GM13976 (cell line): ENCODE measurements at places on chromosomes 13 and 19.
A peak's percentile ranks its signal among the peaks of the same experiment; 100 is the strongest.

DNA sequence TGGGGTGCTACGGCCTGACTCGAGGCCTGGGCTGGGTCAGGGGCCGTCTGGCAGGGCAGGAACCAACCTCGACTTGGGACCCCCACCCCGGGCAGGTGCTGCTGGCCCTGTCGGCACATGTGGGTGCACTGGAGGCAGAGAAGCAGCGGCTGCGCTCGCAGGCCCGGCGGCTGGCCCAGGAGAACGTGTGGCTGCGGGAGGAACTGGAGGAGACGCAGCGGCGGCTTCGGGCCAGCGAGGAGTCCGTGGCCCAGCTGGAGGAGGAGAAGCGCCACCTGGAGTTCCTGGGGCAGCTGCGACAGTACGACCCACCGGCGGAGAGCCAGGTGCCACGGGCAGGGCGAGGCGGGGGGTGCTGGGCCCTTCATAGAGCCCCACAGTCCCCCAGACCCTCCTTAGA, 5.9 kb downstream of the KLC3 start:
- DNase-seq, result no peak

DNA sequence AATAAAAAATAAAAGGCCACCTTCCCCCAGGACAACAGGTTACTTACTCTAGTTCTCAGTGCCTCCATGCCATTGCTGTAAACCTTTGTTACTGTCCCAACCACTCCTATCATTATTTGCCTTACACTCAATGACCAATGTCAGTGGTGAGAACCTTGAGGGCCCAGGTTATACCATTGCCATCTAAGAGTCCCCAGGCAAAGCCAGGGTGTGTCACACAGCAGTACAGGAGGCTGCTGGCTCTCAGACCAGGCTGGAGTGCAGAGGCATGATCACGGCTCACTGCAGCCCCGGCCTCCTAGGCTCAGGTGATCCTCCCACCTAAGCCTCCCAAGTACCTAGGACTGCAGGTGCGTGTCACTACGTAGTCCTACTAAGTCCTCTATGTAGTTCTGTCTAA, 6.1 kb downstream of the ELAVL1 start:
- DNase-seq, result no peak

DNA sequence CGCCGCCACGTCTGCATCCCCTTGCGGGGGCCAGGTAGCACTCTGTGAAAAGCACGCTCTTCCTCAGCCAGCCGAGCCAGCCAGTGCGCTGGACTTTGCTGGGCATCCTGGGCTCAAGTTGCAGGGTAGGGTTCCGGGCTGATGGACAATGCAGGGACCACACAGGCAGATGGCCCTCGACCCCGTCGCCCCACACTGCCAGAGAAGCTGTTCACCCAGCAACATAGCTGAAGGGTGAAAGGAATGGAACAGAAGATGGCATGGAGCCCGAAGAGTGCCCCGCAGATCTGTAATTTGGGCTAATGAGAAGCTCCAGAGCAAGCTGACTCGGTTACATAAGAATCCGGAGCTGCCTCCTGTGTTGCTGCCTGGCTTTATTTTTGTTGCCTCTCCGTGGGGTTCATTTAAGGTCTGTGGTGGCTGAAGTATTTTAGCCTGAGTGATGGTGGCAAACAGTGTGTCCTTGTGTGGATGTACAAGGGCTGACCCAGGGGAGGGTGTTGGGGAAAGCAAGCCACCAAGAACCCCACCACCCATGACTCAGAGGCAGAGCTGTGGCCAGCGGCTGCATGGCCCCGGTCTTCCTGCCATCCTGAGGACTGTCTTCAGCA, 105.8 kb downstream of the SOX1 start:
- DNase-seq, result no peak

DNA sequence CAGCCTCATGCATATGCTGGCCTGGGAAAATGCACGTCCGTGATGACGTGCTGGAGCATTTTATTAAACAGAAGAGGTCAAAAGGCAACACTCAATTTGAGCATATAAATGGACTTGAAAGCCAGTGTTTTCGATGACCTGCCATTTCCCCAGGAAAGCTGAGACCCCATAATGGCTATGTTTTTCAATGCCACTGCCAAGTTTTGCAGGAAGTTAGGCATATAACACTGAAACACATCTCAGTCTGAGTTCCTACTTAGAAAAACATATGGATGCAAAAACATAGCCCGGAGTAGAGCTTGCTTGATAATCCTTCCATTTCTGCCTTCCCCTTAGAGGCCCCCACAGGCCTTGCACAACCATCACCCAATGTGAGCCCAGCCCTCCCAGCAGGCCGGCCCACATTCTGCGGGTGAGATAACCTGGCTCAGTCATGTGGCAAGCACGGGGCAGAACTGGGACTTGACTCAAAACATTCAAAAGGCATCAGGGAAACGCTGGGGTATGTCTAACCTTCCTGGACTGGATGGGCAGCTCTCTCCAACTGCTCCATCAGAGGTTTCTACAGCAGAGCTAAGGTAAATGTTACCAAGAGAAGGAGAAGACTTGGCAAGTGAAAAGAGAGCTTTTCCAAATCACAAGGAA, 24.9 kb downstream of the EPS15L1 start:
- peak; percentile 70 for DNase-seq

DNA sequence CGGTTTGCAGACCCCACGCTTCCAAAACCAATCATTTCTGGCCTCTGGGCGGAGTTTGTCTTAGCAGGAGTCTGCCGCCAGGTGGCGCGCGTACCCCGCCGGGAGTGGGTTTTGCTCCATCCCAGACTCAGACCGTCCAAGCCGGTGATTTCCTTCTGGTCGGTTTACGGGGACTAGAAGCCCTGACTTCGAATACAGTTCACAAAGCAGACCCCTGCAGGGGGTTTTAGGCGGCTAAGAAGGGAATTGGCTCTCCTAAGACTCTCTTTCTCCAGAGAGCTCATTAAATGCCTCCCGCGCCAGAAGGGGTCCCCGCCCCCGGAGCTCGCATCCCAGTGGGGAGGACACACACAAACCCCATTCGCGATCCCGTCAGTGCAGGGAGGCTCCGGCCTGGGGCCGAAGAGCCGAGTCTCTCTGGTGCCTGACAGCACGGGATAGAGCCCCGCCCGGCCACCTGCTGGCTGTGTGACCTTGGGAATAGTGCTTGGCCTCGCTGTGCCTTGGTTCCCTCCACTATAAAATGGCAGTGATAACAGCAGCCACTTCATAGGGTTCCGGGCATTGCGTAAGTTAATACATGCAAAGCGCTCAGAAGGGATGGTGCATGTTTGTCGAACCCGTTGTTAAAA, 8.6 kb upstream of the NUP62 start:
- peak; percentile 87 for DNase-seq

DNA sequence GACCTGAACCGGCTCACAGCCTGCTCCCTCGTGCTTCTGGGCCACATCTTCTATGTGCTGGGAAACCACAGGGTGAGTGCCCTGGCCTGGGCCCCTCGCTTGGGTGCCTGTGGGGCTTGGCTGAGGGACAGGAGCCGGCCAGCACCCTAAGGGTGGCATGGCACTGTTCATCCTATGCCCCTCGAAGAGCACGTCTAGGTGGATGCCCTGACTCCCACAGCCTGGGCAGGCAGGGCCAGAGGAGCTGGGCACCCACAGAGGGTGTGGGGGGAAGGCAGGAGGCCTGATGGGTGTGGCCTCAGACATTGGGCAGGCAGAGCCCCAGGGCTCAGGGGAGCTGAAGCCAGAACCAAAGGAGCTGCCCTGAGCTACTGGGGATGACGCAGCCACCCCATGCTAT, 28.7 kb downstream of the MAU2 start:
- DNase-seq, result no peak

- no peak for DNase-seq
Measured at GRCh38 chr19:48353677-48354076, 10.1 kb downstream of the TMEM143 start.

DNA sequence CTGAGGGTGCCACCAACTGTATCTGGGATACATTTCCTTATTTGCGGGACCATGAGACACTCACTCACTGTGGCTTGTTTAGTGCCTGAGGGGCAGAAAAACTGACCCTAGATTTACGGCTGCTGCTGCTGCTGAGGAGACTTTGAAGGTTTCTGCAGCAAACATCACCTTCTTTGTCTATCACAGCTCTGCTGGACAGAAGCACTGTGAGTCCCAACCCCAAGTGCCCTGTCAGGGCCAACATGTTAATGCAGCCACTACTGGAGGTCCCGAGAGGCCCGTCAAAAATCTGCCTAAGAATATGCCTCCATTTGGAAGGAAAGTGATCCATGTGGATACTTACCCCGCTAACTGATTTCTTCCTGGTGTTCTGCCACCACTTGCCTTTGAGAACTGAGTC, 37.3 kb upstream of the UBL3 start:
- no peak for DNase-seq

DNA sequence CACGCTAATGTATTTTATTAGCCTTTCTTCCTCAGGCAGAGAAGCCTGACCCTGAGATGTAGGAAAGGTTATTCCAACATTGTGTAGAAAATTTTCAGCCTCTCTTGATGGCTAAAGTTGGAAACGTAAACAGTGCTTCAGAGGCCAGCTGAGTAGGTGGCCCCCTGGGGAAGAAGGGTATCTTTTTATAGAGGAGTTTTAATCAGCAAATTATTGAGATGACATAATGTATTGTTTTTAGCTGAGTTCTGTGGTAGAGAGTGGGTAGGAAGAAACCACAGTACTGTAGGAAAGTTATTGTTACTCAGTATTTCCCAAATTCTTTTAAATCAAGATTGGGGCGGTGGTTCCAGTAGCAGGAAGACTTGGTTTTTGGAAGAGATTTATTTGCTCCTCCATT, 268.8 kb downstream of the DLEU7 start:
- no peak for DNase-seq

DNA sequence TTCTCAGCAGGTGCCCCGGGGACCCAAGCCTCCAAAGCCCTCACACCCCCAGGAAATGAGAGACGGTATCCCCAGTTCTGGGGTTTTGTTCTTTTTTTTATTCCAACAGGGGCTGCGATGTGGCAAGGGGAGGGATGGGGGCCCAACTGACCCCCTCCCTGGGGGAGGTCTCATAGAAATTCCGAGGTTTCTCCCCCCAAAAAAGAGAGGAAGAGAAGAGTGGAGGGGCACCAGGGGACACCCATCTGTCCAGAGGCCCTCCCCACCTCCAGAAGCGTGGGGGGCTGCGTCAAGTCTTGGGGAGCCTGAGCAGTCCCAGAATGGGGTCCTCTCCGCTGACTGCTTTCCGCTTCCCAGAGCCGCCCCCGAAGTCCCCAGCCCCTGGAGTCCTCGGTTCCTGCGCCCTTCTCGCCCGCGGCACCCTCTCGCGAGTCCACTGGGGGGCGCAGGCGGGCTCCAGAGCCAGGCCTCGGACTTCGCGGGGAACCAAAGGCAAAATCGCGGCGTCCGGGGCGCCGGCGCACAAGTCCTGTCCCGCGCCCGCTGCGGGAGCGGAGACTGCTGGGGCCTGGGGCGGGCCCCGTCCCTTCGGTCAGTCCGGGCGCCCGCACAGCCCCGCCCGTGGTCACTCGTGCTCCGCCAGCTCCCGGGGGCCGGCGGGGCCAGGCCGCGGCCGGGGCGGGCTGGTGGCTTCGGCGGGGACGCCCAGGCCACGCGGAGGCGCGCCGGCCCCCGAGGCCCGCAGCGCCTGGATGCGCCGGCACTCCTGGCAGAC, 4.4 kb upstream of the ATP1A3 start:
- peak; percentile 84 for DNase-seq

GRCh38 chr13:49307365-49307764, 59.6 kb downstream of the CDADC1 start:
- DNase-seq, result no peak

- peak; percentile 48 for DNase-seq
Measured at GRCh38 chr19:46791944-46792343, 3.5 kb upstream of the SLC1A5 start.
